ENCODE measurements at places on chromosomes 7 and 10.

GRCh38 chr7:17524746-17525145, 226.3 kb downstream of the AHR start:
- no peak for DNase-seq

DNA sequence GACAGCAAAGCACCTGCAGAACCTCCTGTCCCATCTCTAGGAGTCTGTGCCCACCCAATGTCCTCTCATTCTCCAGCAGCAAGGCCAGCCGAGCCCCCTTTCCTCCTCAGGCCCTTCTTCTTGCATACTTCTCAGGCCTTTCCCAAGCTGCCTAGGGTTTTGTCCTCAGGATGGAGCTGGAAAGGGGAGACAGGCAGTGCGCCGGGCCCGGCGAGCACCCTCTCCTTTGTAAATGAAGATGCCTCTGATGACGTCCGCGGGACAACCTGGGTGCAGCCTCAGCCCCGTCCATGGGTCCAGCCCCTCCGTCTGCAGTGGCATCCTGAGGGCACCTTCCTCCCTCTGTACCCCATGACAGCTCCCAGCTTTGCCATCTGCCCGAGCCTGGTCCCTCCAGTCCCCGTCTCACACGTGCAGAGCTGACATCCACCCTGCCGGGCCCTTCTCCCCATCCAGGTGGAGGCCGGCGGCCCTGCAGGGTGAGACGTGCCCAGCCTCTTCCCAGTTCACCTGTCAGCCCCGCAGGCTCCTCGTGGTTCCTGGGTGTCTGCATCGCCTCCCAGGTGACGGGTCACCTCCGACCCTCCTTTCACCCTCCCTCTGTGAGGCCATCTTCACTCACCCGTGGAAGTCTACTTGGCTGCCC, 36.4 kb downstream of the JAKMIP3 start:
- no peak for DNase-seq

GRCh38 chr7:24908727-24909126, 71.3 kb downstream of the OSBPL3 start:
- no peak for DNase-seq

- no peak for DNase-seq
Observed at GRCh38 chr7:1234049-1234880, 1.6 kb downstream of the UNCX start.

GRCh38 chr7:103887853-103888602, 101.4 kb downstream of the RELN start:
- DNase-seq, result no peak

DNA sequence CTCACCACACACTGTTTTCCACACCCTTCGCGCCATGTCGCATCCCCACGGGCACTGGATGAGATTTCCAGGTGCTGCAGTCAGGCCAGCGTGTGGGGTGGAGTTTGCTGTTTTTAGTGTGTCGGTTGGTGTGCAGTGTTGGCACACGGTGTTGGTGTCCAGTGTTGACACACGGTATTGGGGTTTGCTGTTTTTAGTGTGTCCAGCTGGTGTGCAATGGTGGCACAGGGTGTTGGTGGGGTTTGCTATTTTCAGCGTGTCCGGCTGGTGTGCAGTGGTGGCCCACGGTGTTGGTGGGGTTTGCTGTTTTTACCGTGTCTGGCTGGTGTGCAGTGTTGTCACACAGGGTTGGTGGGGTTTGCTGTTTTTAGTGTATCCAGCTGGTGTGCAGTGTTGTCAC, 20.1 kb upstream of the PRKAR1B start:
- DNase-seq, result no peak

GRCh38 chr7:20208651-20209307, 8.4 kb downstream of the MACC1 start:
- no peak for DNase-seq

DNA sequence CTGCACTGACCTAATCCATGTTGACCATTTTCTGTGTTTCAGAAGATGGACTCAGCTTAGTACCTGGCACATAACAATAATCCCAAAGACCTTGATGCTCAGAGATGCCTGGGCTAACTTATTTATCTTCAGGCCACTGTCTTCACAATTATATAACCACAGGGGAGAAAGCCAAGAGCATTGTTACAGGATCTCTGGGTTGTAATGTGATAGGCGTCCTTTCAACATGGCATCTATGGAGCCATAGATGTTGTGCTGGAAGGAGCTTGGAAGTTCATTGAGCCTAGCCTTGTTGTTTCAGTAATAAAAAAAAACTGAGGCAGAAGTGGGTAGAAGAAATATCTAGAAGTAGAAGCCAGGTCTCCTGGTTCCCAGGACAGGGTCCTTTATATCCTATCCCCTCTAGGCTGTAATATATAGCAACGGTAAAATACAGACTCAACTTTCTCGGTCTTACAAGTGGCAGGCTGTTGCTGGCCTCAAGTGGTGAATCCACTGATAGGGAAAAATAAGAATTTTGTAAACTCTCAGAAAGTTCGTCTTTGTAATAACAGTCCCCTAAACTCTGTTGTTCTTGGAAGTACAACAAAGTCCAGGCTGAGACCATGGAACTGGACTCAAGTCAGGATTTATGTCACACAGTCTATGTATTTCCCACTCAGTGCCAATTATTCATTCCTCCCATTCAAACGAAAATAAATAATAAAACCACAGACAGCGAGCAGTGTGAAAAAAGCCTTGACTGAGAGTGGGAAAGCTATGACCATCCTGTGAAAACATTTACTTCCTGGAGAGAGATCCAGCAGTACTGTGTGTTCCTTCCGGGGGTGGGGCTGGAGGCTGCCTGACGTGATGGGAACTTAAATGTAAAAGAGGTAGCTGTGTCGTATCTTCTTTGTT, 277.6 kb downstream of the REEP3 start:
- DNase-seq, result no peak

DNA sequence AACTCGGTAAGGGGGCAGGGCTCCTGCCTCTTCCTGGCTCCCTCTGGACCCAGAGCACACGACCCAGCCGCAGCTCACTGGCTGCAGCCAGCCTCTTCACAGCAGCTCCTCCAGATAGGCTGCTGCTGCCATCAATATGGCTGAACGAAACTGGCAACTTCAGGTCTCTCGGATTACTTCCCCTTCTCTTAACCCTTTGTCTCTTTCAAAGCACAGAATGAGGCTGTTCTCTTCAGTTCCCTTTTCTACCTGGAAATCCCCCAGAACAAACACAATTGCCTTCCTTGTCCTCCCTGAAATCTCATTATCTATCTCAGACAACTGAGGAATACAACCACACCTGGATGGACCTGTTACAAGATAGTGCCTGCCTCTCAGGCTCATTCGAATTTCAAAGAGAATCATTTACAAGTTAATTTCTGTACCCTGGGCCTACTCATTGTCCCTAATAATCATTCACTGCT, 193.4 kb upstream of the MBL2 start:
- DNase-seq, result no peak

DNA sequence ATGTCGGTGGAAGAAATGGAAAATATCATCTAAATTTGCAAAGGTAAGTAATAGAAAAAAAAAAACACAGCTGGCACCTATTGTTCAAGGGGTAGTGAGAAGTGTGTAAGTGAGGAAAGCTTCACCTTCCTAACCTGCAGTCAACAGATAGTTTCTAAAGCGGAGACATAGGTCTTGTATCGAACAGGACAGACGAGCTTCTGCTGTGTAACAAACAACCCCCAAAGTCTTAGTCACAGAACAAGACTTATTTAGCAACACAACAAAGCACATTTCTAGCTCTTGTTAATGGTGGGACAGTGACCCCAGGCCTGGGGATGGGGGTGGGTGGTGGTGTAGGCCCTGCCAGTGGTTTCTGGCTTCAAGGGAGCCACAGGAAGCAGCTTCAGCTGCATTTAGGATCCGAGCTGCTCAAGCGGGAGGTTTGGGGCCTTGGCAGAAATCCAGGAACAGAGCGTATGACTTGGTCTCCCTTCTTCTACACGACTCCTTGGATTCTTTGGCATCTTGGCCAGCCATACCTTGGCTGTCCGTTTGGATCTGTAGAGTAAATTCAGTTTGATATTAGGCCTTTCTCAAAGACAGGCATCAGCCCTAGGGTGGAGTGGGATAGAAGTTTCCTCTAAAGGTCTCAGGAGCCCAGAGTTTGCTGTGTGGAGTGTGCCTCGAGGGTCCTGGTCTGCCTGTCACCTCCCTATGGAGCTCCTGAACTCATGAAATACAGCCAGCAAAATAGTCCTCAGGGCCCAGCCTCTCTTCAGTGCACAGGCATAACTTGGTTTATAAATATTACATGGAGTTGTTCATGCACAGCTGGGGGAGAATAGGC, 56.9 kb upstream of the SHH start:
- no peak for DNase-seq

- DNase-seq, result no peak
Observed at GRCh38 chr10:24432478-24433416, 223.8 kb downstream of the KIAA1217 start.

DNA sequence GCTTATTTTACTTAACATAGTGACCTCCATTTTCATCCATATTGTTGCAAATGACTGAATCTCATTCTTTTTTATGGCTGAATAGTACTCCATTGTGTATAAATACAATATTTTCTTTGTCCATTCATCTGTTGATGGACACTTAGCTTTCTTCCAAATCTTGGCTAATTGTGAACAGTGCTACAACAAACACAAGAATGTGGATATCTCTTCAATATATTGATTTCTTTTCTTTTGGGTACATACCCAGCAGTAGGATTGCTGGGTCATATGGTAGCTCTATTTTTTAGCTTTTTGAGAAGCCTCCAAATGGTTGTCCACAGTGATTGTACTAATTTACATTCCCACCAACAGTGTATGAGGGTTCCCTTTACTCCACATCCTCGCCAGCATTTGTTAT, 58.0 kb downstream of the CREB5 start:
- DNase-seq, result no peak

GRCh38 chr10:27088119-27089044, 11.9 kb downstream of the ANKRD26 start:
- DNase-seq, result no peak

DNA sequence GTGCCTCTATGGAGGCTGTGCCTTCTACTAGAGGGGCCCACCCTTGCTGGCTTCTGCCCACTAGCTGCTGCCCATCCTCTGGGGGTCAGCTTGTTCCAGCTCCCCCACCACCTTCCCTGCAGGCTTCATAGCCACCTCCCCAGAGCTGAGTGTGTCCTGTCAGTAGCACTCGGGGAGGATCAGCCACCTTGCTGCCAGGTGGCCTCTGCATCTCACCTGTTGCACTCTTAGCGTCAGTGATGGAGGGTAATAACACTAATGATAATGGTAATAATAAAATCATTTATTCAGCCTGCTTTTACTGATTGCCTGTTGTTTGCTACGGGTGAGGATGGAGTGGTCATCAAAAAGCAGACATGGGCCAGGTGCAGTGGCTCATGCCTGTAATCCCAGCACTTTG, 377.6 kb downstream of the LRMDA start:
- DNase-seq, result no peak

Measured in hippocampal formation (tissue), 2 donors.